ENCODE measurements at places on chromosomes 7 and 10.

DNA sequence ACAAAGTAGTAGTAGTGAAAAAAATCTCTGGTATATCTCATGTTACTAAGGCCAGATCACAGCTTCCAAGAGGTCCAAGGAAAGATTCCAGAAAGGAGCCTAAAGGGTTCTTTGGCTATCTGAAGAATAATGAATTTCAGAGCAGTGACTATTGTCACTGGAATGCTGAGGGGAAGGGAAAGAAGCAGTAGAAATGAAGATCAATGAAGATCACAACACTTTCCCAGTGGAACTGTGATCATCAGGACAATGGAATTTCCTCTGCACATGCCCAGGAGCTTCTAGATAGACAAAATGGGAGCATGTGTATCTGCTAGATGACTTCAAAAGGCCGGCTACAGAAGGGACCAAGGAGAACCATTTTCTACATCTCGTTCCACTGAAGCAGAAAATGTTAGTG, 219.5 kb upstream of the PHYHIPL start:
- no peak for DNase-seq

- no peak for DNase-seq
These were observed 77.6 kb upstream of the JAZF1 start for GRCh38 chr7:28258240-28258639.

- no peak for DNase-seq
These were observed 48.6 kb downstream of the ITGB1 start for GRCh38 chr10:32909456-32909855.

DNA sequence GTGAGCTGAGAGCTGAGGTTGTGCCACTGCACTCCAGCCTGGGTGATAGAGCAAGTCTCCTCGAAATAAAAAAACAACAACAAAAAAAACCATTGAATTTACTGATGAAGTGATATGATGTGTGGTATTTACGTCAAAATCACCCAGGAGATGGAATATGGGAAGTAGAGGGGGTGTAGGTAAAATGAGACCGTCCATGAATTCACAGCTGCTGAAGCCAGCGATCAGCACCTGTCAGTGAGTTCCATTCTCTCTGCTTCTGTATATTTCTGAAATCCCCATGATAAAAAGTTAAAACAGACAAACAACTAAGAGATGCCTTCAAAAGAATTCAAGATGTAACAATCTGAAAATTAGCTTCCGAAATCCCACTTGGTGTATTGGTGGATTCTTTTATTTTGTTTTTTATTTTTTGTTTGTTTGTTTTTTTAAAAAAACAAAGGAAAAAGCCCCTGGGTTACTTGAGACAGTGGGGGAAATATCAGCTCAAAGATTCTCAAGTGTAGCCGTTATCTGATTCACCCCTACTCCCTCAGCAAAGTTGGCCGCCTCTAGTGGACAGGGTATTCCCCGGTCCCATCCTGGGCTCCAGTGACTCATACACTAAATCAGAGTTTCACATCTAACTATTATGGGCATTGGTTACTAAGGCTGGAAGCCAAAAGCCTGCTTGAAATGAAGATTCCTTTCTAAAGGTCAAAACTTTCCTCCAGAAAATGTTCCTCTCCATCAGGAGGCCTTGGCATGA, 76.4 kb downstream of the MAP3K8 start:
- peak; percentile 58 for DNase-seq

DNA sequence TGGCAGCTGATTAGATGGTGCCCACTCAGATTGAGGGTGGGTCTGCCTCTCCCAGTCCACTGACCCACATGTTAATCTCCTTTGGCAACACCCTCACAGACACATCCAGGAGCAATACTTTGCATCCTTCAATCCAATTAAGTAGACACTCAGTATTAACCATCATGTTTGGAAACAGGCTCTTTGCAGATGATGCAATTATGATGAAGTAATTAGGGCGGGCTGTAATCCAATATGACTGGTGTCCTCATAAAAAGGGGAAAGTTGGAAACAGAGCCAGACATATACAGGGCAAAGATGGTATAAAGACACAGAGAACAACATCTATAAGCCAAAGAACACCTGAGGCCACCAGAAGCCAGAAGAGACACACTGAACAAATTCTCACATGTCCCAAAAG, 658.6 kb downstream of the CCSER2 start:
- no peak for DNase-seq

DNA sequence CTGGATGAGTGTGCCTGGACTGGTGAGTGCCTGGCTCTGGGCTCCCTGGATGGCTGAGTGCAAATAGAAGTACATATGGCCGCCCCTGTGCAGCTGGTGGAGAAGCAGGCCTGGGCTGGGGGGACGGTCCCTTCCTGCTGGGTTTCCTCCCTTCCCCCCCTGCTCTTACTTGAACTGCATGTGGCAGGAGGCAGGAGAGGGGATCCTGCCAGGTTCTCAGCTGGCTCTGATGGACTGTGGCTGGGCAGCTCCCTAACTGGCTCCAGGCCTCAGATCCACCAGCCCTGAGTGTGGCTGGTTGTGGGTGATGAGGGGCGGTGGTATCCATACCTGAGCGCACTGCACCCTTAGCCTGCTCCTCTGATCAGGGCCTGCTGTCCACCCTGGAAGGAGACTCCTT, 26.9 kb downstream of the ADCY1 start:
- DNase-seq: peak; percentile 2

DNA sequence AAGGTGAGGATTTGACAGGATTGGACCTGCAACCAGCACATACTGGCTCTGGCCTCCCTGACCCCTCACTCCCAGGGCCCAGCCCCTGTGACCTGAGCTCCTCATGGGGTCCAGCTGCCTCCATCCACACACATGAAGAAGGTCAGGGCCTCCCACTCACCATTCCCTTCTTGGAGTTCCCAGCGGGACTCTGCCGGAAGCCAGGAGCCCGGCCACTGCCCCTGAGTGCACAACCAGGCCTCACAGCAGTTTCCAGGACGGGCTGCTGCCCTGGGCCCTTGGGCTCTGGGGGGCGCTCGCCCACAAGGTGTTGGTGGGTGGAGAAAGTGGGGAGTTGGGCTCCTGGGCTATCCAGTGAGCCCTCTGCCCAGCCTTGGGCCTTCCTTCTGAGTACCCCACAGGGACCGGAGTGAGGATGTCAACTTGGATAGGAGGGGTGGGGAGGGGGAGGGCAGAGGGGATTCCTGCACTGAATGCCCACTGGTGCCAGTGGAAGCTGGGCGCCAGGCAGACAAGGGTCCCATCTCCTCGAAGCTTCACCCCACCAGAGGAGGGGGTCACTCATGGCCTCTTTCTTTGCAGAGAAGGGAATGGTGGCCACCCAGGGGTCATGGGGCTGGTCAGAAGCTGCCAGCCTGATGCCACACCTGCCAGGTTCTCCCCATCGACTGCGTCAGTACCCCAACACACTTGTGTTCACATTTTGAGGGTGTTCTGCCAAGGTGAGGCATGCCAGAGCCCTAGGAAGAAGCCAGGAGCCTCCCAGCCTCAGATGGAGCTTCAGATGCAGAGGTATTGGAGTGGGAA, 115.3 kb downstream of the PTPN20 start:
- DNase-seq: no peak

DNA sequence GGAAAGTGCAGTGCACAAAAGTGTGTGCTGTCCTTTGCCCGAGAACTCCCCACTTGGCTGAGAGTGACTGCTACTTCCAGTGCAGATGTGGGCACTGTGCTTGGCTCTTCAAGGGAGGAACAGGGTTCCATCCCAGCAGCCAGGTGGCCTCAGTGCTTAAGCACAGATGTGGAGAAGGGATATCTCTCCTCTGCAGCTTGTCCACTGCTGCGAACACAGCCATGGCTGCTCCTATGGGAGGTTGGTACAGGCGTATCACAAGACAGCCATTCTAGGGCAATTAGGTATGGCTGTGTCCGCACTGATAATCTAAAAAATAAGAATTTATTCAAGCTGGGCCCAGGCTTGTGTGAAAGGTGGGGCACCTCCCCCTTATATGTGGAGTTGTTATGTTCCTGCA, 66.6 kb downstream of the GLCCI1 start:
- no peak for DNase-seq

DNA sequence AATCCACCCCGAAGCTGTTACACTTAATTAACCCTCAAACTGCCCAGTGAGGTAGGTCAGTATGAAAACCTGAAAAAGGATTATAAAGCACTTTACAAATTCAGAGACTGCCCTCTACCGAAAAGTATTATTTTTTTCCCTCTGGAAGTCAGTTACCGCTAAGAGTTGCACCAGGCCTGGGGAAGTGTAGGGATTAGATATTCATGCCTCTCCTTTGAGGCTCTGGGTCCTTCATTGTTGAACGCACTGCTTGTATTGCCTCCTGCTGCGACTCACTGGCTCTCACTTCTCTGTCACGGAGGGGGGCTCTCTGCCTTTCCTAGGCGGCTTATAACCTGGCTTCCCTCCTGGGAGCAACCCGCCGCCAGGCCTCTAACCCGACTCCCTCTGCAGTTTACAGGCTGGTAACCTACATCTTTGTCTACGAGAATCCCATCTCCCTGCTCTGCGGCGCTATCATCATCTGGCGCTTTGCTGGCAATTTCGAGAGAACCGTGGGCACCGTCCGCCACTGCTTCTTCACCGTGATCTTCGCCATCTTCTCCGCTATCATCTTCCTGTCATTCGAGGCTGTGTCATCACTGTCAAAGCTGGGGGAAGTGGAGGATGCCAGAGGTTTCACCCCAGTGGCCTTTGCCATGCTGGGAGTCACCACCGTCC, 2.7 kb downstream of the RHBDD2 start:
- DNase-seq: no peak

GRCh38 chr10:103202319-103202718, 9.2 kb upstream of the NT5C2 start:
- DNase-seq: no peak

- DNase-seq: no peak
These were observed 56.0 kb downstream of the PTPRN2 start for GRCh38 chr7:158531661-158532060.

DNA sequence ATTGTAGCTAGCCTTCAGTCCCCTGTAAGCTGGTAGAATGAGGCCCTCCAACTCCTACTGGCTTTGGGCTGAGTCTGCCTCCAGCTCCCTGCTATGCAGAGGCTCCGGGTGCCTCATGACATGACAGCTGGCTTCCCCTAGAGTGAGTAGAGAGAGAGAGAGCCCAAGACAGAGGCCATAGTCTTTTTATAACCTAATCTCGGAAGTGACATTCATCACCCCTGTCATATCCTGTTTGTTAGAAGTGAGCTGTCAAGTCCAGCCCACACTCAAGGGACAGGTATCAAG, 53.9 kb upstream of the CTBP2 start:
- no peak for DNase-seq

DNA sequence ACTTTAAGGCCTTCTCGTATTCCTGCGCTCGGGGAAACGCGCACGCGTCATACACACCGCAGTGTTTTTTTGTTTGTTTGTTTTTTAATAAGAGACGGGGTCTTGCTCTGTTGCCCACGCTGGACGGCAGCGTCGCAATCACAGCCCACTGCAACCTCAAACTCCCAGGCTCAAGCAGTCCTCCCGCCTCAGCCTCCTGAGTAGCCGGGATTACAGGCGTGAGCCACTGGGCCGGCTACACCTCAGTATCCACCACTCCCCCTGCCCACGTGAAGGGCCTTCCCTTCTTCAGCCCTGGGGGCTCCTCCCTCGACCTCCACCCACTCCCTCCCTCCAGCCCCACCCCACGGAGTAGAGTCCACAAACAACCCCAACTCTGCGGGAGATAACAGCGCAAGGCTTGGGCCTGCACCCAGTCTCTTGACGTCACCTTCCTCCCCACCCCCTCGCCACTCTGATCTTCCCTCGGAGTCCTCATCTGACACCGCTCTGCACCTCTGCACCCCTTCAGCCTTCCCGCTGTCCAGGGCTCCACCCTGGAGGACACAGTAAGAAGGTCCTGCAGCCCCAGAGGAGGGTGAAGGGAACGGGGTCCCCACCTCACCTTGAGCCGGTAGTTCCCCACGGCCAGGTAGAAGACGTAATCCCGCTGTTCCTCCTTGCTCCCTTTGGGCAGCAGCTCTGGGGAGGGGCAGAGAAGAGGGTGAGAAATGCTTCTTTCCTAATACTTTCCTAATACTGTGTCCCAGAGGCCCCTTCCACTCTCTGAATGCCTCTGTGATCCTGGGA, 2.8 kb upstream of the CLDN15 start:
- DNase-seq: no peak

DNA sequence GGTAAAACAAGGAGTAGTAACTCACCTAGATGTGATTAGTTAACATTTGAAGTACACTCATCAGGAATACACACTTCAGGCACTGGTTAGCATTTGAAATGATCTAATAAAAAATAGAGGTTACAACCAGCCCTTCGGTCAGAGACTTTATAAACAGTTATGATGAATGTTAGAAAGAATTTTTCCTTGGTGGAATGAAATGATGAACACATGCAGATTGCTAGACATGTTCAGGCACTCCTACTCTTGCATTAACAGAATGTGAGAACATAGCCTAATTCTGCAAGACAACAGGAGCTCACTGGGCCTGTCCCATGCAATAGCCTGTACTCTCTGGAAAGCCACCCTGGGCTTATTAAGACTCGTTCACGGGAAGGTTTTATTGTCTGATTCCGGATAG, 47.3 kb upstream of the TECTB start:
- DNase-seq: no peak

GRCh38 chr7:106045139-106045538, 67.0 kb downstream of the SYPL1 start:
- DNase-seq: no peak

GRCh38 chr10:10007957-10008356, 1009.7 kb upstream of the CELF2 start:
- no peak for DNase-seq

- no peak for DNase-seq
These were observed 18.1 kb downstream of the IQCE start for GRCh38 chr7:2576742-2577491.
